ENCODE measurements at places on chromosomes 6 and 20. TPM values are rescaled to one million over a fixed set of nuclear protein-coding genes. Genes with fewer than 3 reads are reported as not detected.

DNA sequence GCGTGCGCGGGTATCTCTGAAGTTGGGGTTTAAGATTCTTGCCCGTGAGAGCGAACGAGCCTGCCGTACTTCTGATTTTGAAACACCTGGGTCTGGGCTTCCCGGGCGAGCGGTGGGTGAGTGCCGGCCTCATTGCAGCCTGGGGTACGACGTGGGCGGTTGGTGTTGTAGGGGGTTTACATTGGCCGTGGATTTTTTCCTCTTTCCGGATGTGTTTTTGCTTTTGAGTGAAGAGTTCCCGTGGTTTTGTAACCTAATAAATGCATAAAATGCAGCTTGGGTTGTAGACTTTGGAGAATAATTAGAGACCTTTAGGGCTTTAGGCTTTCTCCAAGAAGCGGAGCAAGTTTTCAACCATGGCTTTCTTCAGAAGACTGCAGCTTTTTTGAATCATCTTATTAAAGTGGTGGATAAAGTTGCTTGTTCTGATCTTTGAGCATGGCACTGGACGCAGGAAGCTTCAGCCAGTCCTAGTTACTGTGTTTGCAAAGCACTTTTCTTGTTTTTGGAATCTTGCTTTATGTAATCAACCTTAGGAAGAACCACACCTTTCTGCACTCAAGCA, 314 bp downstream of the FARS2 start:
- DNase-seq: no peak

GRCh38 chr6:138162111-138162954, 594 bp downstream of the ARFGEF3 start:
- DNase-seq: no peak

DNA sequence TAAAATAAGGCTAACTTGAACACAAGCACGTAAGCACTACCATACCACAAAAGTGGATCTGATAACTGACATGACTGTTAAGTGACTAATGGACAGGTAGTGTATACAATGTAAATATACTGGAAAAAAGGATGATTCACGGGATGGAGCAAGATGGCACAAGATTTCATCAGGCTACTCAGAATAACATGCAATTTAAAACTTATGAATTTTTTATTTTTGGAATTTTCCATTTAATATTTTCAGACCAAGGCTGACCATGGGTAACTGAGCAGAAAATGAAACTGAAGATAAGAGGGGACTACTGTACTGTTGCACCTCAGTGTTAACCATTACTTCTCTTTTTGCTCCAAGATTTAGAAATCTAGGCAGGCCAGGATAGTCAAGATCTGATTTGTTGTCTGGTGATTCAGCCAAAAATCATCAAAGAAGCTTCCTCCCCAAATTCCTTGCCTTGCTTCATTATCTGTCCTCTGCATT, 45.4 kb downstream of the TPBG start:
- no peak for DNase-seq

DNA sequence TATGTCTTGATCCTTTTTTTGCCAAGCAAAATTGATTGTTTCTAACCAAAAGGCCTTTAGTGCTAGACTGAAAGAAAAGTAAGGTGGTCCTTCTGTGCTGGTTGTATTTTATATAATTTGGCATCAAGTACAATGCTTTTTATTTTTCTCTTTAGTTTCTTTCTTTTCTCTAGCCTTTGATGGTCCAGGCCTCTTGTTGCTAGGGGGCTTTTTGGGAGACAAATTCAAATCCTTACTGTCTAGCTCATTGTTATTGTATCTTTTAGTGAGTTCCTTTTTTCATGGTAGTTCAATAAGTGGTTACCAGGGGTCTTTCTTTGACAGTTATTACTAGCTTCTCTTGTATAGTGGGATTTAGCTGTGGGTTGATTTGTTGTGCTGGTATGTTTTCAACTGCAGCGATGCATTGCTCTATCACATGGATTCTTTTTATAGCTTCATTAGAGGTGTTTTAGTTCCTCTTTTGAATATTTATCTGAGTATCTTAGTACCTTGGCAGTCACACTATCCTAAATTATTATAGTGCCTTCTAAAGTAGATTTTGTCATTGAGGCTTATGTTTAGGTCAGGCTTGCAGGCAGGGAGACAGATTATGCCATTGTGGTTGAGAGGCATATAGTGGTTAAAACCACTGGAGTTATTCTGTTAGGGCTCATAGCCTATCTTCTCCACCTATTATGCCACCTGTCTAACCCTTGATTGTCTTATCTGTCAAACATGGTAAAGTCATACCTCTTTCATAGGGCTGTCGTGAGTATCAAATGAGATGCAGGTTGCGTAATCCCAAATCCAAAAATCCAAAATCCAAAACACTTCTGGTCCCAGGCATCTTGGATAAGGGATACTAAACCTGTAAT, 49.5 kb downstream of the KCNS1 start:
- no peak for DNase-seq

- DNase-seq: no peak
Observed at GRCh38 chr6:1739680-1740079, 130.0 kb downstream of the FOXC1 start.

GRCh38 chr6:15628499-15629131, 34.2 kb downstream of the DTNBP1 start:
- no peak for DNase-seq

DNA sequence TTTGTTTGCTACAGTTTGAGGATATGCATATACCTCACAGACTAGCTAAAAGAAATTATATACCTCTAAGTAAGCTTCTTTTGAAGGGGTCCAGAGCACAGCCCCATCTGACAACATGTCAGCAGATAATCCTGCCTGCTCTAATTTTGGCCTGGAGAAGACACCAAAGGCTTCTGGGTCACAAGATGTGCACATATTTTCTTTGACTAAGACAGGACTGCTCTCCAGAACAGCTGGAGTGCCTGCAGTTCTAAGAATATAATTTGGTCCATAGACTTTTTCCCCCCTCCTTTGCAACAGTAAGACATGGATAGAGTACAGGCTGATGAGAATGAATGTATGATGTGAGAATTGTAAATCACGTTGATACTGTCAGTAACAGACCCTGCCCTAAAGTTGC, 107.9 kb upstream of the KCNK16 start:
- no peak for DNase-seq

DNA sequence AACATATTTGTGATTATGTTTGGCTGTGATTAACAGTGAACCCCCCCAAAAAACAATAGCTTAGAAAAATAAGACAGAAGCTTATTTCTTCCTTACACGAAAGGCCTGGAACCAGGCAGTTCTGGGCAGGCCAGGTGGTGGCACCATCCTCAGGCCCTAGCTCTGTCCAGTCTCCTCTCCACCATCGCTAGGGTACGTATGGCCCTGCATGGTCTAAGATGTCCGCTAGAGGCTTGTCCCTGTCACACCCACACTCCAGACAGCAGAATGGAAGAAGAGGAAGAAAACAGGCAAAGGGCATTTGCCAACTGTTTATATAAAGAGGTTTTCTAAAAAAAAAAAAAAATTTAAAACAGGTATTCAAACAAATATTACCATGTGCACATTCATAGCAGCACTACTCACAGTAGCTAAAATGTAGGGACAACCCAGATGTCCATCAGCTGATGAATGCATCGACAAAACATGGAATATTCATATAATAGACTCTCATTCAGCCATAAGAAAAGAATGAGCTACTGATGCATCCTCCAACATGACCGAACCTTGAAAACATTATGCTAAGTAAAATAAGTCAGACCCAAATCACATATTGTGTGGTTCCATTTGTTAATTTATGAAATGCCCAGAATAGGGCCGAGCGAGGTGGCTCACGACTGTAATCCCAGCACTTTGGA, 6.7 kb downstream of the TGM3 start:
- no peak for DNase-seq

- DNase-seq: no peak
Observed at GRCh38 chr20:64188682-64189529, 24.7 kb downstream of the MYT1 start.

DNA sequence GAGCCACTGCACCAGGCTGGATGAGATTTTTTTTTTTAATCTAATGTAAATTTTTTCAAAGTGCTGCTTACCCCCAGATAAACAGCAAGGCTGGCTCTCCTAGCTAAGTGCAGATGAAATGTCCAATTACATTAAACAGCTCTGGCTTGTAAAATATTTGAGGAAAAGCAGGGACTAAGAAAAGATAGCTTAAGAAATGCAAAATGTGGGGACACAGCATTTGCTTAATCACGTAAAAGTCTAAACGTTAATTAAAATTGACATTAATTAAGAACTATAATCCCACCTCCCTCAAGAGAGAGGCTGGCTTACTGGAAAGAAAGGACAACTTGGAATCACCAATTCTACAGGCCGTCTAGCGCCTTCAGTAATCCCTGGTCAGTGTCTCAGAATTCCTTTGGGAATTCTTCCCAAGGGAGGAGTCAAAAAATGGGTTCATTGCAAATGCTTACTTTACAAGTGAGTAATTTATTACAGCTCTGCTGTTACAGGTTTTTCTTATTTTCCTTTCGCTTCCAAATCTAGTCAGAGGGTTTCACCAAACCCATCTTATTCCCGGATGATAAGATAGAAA, 13.6 kb upstream of the MARCKS start:
- DNase-seq: no peak

GRCh38 chr6:158645064-158646022, 800 bp upstream of the DYNLT1 start:
- DNase-seq: no peak

DNA sequence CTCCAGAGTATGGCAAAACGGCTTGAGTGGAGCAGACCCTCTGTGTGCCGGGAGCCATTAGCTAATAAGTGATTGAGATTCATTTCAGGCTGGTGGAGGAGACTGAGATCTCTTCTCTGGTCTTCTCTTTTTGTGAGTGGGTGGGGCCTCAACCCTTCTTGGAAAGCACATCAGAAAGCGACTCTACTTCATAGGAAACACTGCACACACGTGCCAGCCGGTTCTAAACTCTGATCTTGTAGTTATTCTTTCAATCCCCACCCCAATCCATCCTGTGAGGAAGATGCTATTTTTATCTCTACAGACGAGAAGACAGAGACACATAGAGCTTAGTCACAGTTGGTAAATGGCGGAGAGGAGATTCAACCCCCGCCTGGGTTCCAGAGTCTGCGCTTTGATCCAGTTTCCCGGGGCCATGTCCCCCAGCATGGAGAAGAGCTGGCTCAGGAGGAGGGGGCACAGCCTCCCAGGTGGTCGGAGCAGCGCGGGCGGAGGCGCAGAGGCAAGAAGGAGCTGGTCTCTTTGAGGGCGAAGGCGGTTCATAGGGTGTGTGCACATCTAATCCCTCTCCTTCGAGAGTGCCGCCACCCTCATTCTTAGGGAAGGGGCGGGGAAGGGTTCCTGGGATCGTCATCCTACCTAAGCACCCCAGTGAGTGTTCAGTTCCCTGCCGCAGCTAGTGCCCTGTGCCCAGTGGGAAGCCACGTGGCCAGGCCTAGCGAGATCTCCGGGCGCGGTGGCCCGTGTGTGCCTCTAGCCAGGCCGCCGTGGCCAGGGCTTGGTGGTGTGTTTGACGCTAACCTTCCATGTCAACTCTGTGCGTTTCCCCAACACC, 49.0 kb upstream of the TAGAP start:
- DNase-seq: no peak

GRCh38 chr6:11085758-11086435, 7.7 kb upstream of the SMIM13 start:
- DNase-seq: no peak

- DNase-seq: no peak
Observed at GRCh38 chr6:108359901-108360882, 65.3 kb downstream of the AFG1L start.

- DNase-seq: no peak
Observed at GRCh38 chr6:62059901-62060300, 226.1 kb downstream of the KHDRBS2 start.

The MUC21 gene
- total RNA-seq: not detected

The ERVFRD-1 gene
- total RNA-seq: not detected

The HRH3 gene
- total RNA-seq: not detected

The PSMF1 gene
- total RNA-seq: 116 TPM

The ETV7 gene
- total RNA-seq: 2.6 TPM

The ABHD16B gene
- total RNA-seq: not detected

The SLC13A3 gene
- 4.9 TPM for total RNA-seq

The SIRT5 gene
- 5.7 TPM for total RNA-seq

The RGS17 gene
- 3.4 TPM for total RNA-seq
